Inflammatory macrophage treated with lipopolysaccharide for 1 hour (primary cell): ENCODE measurements at places on chromosomes 11 and 22.
A peak's percentile ranks its signal among the peaks of the same experiment; 100 is the strongest.

DNA sequence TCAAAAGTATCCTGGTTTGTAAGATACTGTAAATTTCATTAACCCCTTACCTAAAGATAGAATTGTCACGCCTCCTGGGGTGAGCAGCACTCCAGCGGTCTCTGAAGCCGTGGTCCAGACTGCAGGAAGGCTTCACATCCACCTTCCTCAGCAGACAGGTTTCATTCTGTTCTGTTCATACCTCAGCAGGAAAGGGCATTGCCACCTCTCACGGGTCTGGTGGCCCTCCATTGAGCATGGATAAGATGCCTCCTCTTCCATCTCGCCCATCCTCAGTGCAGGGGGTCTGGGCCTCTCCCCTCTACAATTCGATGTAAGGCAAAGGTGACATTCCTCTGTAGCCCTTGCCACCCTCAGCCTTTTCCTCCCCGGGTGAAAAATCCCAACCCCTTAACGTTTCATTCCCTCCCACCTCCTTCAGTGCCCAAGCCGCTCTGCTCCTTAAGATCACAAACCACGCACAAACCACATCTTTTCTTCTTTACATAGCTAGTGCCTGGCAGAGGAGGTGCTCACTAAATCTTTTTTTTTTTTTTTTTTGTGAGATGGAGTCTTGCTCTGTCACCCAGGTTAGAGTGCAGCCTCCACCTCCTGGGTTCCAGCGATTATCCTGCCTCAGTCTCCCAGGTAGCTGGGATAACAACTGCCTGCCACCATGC lies 28.5 kb downstream of the RPUSD4 start:
- DNase-seq, result no peak

GRCh38 chr11:100759856-100760255 lies 72.8 kb downstream of the ARHGAP42 start:
- DNase-seq, result no peak

- no peak for DNase-seq
These were observed 100.5 kb downstream of the RASSF10 start for GRCh38 chr11:13109616-13110015.

DNA sequence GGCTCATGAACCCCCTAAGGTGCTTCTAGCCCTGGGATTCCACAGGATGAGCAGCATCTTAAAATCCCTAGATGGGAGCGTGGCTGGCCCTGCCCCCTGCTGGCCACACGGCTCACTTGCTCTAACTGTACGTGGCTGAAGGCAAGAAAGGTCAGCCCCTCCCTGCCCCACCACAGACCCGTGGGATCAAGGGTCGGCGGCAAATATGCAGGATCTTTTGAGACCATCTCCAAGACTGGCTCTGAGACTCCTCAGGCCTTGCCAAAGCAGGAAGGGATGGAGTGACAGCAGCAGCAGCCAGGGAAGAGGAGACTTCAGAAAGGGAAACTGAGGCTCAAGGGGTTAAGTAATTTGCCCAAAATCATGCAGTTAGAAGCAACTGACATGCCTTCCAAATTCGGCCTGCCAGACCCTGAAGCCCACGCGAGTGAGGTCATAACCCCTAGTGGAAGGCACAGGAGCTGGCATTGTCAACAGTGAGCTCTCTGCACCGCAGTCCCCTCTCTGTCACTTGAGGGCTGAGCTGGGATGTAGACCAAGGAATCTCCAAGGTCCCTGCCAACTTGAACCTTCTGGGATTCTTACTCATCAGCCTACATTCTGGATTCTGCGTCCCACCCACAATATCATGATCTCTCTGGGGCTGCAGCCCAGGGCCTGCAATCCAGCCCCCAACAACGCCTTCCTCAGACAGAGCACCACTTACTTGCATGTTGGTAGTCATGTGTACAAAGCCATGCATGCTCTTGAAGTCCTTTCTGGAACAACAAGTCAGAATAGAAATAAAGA lies 31.4 kb downstream of the CREB3L1 start:
- DNase-seq, result peak; percentile 81

DNA sequence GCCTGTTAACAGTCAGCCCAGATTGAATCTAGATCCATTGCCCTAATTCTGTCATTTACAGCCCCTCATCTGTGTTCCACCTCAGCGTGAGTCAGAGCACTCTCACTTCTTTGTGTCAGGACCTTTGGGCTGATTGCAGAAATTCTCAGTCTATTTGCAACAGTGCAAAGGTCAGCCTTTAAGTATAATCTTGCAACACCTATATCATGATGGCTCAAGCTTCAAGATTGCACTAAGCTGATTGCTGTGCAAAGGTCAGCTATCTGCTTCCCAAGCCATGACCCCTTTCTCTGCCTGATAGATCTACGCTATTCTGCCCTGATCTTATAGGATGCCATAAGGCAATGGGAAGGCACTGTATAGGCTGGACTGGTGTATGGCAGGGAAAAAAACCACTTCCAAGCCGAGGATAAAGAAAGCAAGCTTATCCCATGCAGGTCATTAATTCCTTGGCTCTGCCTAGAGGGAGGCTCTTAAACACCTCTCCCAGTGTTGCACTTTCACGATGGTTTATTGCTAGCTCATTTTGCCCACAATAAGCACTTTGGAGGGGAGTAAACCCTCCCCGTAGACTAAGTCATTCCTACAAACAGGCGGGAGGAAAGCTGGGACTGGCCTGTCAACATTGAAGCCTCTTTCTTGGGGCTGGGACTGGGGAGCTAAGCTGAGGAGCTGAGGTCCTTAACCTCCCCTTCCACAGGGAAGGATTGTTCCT lies 100.6 kb downstream of the RRAS2 start:
- DNase-seq, result peak; percentile 71

- DNase-seq, result no peak
These were observed 49.4 kb upstream of the PICALM start for GRCh38 chr11:86118253-86118652.

DNA sequence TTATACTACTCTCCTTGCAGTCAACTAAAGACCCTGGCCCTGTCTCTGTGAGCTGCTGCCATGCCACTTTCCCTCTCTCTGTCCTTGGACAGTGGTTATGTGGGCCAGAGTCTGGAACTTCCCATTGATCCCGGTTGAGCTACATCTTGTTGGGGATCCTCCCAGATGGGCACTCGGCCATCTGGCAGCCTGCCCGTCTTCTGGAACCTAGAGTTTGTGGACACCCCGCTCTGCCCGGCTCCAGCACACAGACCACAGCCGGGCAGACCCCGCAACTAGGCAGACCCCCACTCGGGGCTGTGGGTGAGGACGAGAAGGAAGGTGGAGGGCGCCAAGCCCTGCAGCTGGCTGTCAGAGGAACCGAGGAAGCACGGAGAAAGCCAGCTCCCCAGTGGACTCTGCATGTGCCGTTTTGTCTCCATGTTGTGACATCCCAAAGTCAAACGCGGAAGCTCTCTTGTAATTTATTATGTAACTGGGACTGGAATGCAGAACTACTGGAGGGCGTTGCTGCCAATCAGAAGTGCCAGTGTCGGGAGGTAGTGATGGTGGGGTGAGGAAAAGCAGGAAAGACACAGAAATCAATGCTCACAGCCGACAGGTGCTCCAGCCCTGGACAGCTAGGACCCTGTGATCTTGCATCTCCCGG lies 207.7 kb downstream of the CEP164 start:
- DNase-seq, result peak; percentile 64

- no peak for DNase-seq
These were observed 64.3 kb upstream of the PPARA start for GRCh38 chr22:46085828-46086576.

GRCh38 chr11:84871116-84871515 lies 756.0 kb downstream of the DLG2 start:
- DNase-seq, result no peak

DNA sequence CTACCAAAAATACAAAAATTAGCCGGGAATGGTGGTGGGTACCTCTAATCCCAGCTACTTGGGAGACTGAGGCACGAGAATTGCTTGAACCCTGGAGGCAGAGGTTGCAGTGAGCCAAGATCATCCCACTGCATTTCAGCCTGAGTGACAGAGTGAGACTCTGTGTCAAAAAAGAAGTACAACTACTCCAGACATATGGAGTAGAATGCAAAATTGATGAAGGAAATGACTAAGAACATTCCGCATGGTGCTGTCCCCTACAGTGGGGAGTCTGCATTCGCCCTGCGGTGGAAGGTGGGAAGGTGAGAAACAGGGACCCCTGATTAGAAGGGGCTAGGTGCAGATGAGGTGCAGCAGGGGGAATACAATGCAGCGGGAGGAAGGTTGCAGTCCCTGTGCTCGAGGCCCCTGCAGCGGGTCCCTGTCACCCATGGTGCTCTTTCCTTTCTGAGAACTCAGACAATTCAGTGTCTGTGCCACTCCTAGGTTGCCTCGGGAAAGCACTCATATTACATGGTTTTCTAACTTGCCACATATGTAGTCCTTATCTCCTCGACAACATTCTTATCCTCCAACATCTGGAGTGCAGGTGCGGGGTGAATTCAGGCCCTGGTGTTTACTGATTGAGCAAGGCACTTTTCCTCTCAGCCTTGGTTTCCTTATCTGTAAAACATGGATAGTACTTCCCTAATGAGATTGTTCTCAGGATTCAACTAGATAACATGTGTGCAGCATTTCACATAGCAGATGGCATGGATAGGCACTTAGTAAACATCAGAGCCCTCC lies 5.2 kb downstream of the POLD4 start:
- DNase-seq, result no peak

DNA sequence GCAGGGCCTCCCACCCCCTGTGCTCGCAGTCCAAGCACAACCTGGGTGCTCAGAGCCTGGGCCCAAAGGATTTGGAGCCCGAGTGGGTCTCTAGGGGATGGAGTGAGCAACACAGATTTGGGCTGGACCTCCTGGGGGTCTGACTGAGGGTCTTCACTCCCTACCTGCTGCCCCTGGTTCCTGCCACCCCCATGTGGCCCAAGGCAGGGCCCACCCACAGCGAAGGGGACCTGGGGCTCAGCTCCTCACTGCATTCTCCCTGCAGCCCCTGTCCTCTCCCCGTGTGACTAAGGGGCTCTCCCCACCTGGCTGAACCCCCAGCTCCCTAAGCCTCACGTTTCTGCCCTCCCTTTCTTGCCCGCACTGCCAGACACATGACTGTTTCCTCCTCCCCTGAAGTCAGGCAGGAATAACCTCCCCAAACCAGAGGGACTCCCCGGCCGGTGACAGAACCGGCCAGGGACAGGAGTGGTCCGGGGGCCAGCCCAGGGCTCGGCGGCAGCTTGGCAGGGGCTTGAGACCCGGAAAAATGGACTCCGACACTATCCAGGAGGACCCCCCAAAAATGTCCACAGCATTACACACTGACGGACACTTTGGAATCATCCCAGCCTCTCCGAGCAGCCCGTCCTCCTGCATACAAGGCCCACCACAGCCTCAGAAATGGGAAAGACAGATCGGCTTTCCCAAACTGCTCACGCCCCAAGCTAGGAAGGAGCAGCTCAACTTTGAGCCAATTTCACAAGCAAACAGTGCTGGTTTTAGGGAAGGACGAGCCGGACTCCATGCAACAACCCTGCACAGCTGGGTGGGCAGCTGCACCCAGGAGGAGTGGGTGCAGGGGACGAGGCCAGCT lies 57.8 kb downstream of the BRD1 start:
- no peak for DNase-seq

DNA sequence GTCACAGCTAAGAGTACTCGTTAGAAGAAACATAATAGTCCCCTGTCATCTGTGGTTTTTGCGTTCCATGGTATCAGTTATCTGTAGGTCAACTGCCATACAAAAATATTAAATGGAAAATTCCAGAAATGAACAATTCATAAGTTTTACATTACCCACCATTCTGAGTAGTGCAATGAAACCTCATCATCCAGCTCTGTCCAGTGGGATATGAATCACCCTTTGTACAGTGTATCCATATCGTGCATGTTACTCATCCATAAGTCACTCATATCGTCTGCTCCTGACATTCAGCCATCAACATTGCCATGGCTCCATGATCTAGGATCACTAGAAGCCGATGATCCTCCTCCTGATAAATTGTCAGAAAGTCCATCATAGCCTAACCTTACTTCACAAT lies 174.9 kb upstream of the C11orf87 start:
- no peak for DNase-seq

DNA sequence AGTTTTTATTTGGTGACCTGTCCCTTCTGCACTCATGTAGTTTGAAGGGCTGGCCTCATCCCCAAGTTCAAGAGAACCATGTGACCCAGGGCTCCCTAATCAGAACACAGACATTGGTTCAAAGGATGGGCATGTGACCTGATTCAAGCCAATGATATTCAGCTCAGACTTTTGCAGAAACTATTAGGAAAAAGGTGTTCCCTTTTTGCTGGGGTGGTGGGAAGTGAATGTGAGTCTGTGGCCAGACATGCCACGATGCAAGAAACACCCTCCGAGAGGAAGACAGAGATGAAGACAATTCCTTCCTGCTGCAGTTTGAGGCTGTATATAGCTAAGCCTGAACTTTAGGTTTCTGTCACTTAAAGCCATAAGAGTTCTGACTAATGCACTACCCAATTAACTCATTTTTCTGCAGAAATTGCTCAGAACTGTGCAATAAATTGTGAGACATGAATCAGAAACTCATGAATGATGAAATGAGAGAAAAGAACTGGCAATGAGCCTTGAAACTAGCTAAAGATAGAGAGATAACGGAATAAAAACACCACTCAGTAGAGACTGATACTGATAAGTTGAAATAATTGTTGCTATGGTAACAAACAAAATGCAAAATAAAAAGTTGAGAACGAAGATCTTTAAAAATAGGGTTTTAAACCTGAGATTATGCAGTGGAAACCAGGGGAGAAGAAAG lies 9.2 kb upstream of the MAPK1 start:
- DNase-seq, result peak; percentile 67

DNA sequence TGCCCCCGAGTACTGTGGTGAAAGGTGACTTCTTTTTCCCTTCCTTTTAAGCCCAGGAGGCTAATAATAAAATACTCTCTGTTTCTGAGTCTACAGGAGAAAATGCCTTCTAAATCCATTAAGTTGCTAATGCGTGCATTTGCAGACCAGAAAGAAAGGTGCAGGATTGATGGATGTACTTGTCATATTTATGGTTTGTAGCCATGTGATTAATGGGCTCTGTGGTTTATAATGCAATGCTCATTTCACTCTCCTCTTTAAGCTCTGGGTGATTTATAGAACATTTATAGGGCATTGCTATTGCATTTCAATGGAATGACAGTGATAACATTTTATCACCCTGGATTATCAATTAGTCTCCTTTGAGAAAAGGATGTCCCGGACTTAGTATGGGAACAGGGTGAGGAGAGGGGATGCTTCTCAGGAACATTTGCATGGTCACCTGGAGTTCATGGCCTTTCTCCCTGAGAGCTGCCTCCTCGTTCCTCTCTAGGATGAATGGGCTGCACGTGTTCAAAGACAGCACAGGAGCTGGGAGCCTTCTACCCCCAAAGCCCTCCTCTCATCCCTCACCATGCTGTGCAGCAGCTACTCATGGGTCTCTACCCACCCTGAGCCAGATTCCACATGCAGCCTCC lies 82.8 kb upstream of the HMGXB4 start:
- DNase-seq, result no peak

DNA sequence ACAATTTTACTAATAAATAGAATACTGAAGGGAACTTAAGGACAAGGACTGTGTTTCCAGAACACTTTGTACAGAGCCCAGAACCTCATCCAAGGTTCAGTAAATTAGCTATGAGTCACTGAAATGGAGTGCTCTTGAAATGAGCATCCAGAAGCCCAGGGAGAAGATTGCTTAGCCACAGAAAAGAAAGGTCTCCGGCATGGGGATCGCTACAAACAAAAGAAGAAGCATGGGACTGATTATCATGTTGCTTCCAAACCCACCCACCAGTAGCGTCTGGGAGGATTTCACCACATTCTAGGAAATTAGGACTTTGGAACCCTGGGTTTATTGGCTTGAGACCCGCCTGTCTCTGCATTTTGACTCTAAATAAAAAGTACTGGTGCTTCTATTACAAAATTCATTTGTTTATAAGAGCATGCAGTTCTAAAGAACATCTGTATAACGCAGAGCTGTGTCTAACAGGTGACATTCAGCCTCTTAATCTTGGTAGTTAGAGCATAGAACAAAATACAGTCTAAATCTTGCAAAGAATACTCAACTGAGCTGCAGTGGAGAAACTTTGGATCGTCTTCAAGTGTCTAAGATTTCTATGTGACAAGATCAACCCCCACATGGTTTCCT lies 35.9 kb upstream of the SESN3 start:
- no peak for DNase-seq
